Fibroblast of lung (primary cell): ENCODE measurements at places on chromosomes 7 and 10. TPM values are rescaled to one million over a fixed set of nuclear protein-coding genes. Genes with fewer than 3 reads are reported as not detected.

DNA sequence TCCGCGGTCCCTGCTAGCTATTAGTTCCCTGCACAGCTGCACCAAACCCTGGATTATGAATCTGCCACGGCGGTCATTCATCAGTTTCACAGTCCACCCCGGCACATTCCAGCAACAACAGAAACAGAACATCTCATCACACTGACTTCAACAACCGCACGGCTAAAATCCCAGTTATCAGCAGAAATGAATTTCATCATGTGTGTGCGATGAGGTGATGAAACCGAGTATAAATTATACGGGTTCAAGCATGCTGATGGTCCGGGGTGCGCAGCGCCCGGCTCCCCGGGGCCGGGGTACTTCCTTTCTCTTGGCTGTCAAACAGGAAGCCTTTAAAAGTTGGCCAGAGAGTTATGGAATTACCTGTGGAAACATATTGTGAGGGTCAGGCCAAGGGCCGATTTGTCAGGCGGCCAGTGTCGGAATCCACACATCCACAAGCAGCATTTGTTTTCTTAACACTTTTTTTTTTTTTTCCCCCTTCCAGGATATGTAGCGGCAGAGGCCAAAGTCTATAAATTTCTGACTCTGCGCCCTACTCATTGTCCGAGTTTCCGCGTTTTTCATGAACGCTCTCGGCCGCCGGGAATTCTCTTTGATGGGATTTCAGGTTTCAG, 420.9 kb upstream of the MGMT start:
- H3K36me3 ChIP-seq: no peaks in the 10 kb centered on the region
- no peak overlapping the region for H3K27ac ChIP-seq
- DNase-seq: peak; percentile 56
- no peak overlapping the region for H3K4me3 ChIP-seq

DNA sequence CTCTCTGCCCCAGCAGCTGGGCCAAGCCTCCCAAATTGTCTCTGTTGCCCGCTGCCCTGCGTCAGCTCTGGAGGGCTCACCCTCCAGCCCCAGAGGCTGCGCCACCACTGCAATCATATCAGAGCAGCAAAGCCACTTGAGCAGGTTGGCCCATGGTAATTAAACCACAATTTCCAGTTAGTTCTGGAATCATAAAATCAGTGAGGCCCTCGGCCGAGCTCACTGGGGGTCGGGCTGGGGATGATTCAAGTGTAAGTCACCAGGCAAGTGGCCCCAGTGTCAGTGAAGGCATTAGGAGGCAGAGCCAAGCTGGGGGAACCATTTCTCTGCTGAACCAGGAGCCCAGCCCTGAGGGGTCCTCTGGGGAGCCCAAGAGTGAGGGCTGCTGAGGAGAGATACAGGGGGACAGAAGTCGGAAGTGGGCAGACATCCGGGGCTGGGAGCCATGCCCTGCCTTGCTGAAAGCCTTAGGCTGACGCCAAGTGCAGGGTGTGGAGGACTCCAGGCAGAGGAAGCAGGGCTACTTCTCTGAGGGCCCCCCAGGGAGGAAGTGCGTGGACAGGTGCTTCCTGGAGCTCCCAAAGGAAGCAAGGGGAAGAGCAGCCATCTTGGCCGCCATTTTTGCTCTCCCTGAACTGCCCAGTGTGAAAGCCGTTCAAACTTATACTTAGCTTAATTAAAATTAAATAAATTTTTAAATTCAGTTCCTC, 29.5 kb upstream of the SLC29A3 start:
- no peaks in the 10 kb centered on the region for H3K27me3 ChIP-seq
- no peaks in the 10 kb centered on the region for H3K36me3 ChIP-seq
- H3K27ac ChIP-seq: no peak overlapping the region
- H3K4me3 ChIP-seq: no peak overlapping the region
- no peaks in the 10 kb centered on the region for H3K4me1 ChIP-seq

GRCh38 chr10:120019568-120019967, 127.0 kb downstream of the SEC23IP start:
- H3K36me3 ChIP-seq: no peaks in the 10 kb centered on the region
- DNase-seq: no peak
- H3K27ac ChIP-seq: no peak overlapping the region
- H3K4me3 ChIP-seq: no peak overlapping the region
- no peaks in the 10 kb centered on the region for H3K27me3 ChIP-seq

DNA sequence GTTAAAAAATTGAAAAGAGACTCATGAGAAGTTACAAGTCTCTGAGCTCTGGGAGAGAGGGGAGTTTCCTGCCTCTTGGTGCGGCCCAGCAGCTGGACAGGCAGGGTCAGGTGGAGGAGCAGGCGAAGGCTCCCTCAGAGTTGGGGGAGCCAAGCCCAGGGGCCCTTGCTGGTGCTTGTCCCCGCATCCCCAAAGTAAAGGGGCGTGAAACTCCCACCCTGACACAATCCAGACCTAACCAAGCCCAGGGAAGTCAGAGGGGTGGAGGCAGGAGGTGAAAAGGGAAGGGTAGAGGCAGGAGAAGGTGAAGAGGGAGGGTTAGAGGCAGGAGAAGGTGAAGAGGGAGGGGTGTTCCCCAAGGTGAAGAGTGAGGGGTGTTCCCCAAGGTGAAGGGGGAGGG, 322.8 kb downstream of the GLRX3 start:
- DNase-seq: no peak
- H3K4me1 ChIP-seq: no peaks in the 10 kb centered on the region
- no peak overlapping the region for H3K27ac ChIP-seq
- no peaks in the 10 kb centered on the region for H3K36me3 ChIP-seq
- no peaks in the 10 kb centered on the region for H3K27me3 ChIP-seq

DNA sequence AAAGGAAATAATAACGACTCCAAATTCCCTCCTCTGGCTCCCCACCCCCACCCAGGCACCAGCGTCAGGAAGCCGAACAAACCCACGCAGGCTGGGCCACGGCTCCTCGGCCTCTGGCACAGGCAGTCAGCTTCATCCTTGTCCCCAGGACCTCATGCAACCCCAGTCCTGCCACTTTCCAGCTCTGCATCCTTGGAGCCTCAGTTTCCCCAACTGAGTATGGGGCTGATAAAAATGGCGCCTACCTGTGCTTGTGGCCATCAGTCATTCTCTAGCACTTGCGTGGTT, 137.1 kb downstream of the RGS10 start:
- H3K4me3 ChIP-seq: no peak overlapping the region
- H3K27ac ChIP-seq: no peak overlapping the region
- no peaks in the 10 kb centered on the region for H3K36me3 ChIP-seq
- H3K27me3 ChIP-seq: no peaks in the 10 kb centered on the region
- DNase-seq: no peak
- H3K4me1 ChIP-seq: peaks cover 23% of the 10 kb centered on the region

DNA sequence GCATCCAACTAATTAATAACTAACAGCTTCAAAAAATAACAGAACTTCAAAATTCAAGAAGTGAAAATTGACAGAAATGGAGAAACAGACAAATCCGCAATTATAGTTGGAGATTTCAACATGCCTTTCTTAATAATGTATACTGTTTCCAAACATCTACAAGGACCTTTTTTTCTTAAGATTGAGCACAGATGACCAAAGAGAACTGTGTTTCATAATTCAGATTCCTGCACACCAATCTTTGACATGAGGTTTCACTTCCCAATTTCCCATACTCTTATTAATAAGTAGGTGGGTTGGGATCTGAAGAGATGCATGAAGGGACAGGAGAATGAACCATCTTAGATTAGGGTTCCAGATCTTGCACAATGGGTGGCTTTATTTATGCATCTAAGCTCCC, 24.9 kb upstream of the GIMAP7 start:
- H3K36me3 ChIP-seq: no peaks in the 10 kb centered on the region
- H3K27ac ChIP-seq: no peak overlapping the region
- no peak for DNase-seq

- H3K27me3 ChIP-seq: no peaks in the 10 kb centered on the region
- no peaks in the 10 kb centered on the region for H3K36me3 ChIP-seq
- H3K4me3 ChIP-seq: no peak overlapping the region
- no peaks in the 10 kb centered on the region for H3K4me1 ChIP-seq
- no peak for DNase-seq
- no peak overlapping the region for H3K27ac ChIP-seq
Observed at GRCh38 chr7:19963695-19964094, 190.3 kb upstream of the TMEM196 start.

DNA sequence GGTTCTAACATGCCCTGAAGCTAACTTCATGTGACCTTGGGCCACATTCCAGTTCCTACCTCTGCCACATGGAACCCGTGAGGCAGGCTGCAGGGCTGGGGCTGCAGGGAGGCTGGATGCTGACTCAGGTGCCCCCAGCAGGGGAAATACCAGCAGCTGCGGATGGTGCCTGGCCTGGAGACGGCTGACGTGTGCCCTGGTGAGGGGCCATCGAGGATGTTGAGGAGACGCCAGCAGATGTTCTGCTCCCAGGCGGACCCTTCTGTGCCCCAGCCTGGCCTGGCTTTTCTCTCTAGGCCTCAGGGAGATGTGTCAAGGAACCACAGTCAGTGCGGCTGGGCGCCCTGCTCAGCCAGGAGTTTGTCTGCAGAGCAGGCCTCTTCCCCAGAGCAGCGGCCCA, 8.8 kb downstream of the BAG3 start:
- H3K27me3 ChIP-seq: no peaks in the 10 kb centered on the region
- H3K4me3 ChIP-seq: no peak overlapping the region
- H3K27ac ChIP-seq: peak overlapping the region; percentile 11
- peaks cover 58% of the 10 kb centered on the region for H3K4me1 ChIP-seq

GRCh38 chr7:81484261-81484660, 285.6 kb downstream of the HGF start:
- H3K36me3 ChIP-seq: no peaks in the 10 kb centered on the region
- no peaks in the 10 kb centered on the region for H3K27me3 ChIP-seq

DNA sequence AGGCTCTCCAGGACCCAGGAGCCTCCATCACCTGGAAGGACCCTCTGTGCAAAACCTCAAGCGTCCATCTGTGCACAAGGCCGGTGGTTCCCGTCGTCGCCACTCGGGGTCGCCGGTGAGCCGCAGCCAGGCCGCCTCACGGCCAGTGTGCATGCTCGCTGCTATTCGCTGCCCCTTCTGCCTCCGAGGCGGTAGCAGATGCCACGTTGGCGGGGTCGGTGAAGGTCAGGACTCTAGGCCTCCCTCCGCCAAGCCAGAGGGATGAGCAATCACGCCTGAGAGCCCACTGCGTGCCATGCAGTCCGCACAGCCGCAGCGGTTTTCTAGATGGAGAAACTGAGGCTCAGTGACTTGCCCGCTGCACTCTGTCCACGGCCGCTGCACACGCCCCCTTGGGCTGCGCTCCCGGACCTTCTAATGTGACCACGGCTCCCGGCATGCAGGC, 5.7 kb downstream of the UPK3B start:
- H3K36me3 ChIP-seq: no peaks in the 10 kb centered on the region
- DNase-seq: peak; percentile 47

DNA sequence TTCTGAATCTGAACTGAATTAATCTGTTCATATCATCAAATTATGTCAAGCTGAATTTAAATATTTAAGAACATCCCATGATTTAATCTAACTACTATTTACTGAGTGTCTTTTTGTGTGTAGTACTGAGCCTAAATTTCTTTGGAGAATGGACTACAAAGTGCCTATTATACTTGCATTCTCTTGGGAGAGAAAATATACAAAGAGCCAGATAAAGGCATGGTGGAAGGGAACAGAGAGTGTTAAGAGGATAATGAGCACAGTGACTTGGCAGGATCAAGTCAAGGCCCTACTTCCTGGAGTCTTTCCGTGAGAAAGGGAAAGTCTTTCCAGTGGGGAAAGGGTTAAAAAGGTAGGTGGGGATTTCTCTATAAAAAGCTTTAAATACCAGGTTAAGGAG, 15.0 kb downstream of the TNKS2 start:
- H3K27ac ChIP-seq: no peak overlapping the region
- no peak overlapping the region for H3K4me3 ChIP-seq
- H3K4me1 ChIP-seq: no peaks in the 10 kb centered on the region

DNA sequence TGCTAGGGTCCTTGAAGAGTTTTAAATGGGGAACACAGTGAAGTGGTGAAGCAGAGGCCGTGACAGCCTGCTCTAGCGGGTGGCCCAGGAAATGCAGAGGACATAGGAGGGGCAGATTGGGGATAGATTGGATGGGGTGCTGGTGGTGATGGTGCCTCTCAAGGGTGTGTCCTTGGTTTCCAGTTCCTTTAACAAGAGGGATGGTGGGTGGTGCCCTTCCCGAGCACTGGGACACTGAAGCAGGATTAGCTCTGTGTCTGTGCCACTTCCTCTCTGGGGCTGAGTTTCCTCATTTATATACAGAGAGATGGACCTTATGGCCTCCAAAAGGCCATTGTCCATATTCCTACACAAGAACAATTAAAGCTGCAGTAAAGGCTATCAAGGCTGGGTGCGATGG, 285.5 kb downstream of the TCF7L2 start:
- DNase-seq: no peak
- H3K4me3 ChIP-seq: no peak overlapping the region
- no peaks in the 10 kb centered on the region for H3K36me3 ChIP-seq
- no peaks in the 10 kb centered on the region for H3K27me3 ChIP-seq

GRCh38 chr10:111515706-111516105, 438.9 kb downstream of the ADRA2A start:
- H3K27ac ChIP-seq: no peak overlapping the region
- H3K4me1 ChIP-seq: no peaks in the 10 kb centered on the region
- H3K4me3 ChIP-seq: no peak overlapping the region
- no peak for DNase-seq

- H3K27me3 ChIP-seq: peaks cover 22% of the 10 kb centered on the region
- no peak overlapping the region for H3K4me3 ChIP-seq
- H3K27ac ChIP-seq: no peak overlapping the region
- no peaks in the 10 kb centered on the region for H3K36me3 ChIP-seq
- no peaks in the 10 kb centered on the region for H3K4me1 ChIP-seq
Observed at GRCh38 chr10:44908066-44908749, 2.9 kb upstream of the TMEM72 start.

DNA sequence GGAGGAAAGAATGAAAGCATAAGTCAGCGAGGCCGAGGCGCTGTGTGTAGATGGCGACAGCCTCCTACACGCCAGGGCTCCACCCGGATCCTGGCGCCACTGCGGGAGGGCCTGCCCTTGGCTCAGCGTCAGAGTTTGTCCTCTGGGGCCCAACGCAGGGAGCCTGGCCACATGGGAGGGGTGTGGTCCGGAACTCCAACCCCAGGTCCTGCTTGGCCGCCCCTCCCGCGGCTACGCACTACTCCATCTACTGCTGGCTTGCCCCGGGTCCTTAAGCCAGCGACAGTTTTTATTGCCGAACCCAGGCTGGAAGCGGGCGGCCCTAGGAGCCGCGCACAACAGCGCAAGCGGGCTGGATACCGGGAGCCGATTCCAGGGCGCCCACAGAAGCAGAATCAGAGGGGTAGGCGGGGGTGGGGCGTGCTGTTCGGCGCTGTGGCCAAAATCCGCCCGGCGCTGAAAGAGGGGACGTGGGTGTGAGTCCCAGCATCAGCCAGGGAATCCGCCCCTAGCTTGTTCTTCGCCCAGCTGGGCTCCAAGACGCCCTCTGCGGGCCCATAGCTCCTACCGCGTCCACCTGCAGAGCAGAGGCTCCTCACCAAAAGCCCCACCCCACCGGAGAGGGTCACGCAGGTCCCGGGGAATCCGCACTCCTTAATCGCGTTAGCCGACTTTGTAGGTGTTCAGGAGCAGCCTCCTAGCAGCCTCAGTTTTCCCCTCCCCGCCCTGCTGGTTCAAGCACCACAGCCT, 4.5 kb downstream of the KAZALD1 start:
- DNase-seq: peak; percentile 59
- H3K27me3 ChIP-seq: no peaks in the 10 kb centered on the region
- peak overlapping the region; percentile 48 for H3K27ac ChIP-seq
- H3K4me1 ChIP-seq: peaks cover 9% of the 10 kb centered on the region

The GRID2IP gene
- total RNA-seq: not detected in 2 replicates

The SYT15 gene
- total RNA-seq: under 0.01 TPM in 2 replicates

The ACADSB gene
- 4.9 and 5.6 TPM in 2 replicates for total RNA-seq

The CTAGE15 gene
- total RNA-seq: 0.17 and 0.26 TPM in 2 replicates

The SHTN1 gene
- total RNA-seq: 0.26 and 0.33 TPM in 2 replicates

The SPDYE2 gene
- not detected in 2 replicates for total RNA-seq
